ENCODE measurements at places on chromosomes 2 and 18.

DNA sequence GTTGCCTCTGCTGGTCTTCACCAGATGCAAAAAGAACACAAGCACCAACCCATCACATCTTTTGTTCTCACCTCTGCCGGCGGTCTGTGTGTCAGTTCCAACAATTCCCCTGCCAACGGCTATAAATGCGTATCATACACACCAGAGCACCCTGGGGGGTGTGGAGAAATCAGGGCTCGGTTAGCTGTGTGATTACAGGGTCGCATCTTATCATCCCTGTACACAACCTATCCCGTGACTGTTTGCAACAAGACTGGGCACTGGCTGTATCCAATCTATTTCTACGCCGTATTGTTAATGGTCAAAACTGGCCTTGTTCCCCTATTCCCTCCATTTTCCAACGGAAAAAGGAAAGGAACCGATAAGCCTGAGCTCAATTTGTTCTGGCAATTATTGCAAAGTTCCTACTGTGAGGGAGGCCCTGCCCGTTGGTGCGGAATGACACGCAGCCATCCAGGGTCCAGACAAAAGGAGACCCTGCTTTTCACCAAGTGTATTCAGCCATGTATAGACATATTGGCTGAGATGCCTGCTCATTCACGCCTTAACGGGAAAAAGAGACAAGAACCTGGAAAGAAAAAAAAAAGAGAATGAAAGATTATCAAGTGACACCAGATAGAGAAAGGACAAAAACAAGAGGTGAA, 136.9 kb downstream of the CDH20 start:
- no peak for DNase-seq

- no peak for DNase-seq
Measured at GRCh38 chr18:75212751-75213090, 2.1 kb downstream of the TSHZ1 start.

- no peak for DNase-seq
Measured at GRCh38 chr2:102755284-102755683, 6.5 kb upstream of the TMEM182 start.

DNA sequence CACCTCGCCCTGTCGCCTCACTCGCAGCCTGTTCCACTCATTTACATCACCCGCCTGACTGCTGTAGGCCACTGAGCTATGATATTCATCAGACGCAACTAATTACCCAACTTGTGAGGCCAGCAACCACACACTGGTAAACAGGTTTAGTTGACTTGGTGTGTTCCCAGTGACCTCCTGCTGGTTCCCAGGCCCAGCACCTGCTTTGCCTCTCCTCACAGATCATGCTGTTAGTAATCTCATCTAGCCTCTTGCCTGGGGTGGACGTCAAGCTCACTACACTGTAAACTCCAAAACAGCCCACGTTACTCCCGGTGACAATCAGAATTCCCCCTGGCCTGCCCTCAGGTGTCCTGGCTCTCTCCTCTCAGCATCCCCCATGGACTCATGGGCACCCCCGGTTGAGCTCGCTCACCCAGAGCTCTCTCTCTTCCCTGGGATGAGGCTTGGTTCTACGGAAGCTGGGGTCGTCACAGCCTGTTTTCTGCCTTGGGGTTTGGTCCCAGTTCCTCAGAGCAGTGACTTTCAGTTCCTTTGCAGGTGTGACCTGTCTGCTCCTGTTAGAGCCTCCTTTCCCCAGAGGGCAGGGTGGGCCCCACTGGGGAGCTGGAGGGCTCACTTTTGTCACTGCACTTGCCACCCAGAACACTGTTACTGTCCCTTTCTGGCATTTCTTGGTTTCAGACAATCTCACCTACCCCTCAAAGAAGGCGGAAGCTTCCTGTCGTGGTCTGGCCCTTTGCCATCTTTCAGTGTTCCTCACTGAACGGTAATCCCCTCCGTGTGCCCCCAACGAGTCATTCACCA, 40.3 kb downstream of the INPP5D start:
- peak; percentile 37 for DNase-seq

GRCh38 chr2:127360242-127360641, 27.5 kb downstream of the MAP3K2 start:
- no peak for DNase-seq

DNA sequence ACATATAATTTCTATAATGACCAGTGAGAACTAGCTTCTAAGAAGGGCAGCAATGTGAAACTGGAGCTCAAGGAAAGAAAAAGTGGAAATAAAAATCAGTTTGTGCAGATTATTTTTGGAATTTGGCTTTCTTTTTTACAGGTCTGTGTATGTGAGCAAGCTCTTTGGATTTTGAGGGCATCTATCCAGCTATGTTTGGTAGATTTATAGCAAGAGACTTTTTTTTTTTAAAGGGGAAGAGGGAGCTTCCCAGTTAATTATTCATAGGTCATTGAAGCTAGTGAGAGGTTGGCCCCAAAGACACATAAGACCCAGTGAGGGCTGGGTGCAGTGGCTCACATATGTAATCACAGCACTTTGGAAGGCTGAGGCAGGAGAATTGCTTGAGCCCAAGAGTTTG, 24.0 kb upstream of the COLEC12 start:
- DNase-seq: no peak

DNA sequence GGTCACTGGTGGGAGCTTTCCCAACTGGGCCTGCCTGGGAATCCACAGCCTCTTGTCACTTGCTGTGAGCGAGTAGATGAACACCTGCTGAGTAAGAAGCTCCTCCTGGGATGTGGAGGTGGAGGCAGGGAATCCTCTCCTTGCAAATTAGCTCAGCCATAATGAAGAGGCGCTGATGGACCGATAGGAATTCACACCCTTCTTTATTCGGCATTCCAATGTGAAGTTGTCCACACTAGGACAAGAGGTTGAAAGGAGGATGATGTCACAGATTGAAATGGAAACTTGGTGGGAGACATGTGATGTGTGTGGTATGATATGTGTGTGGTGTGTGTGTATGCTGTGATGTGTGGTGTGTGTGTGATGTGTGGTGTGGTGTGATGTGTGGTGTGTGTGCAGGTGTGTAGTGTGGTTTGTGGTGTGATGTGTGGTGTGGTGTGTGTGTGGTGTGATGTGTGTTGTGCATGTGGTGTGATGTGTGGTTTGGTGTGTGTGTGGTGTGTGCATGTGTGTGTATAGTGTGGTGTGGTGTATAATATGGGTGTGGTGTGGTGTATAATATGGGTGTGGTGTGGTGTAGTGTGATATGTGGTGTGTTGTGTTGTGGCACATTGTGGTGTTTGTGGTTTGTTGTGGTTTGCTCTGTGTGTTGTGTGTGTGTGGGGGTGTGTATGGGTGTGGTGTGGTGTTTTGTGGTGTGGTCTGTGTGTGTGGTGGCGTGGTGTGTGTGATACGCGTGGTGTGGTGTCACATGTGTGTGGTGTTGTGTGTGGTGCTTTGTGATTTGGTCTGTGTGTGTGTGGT, 216.4 kb downstream of the BCL2 start:
- DNase-seq: no peak

GRCh38 chr2:239040152-239040761, 192.4 kb downstream of the TWIST2 start:
- no peak for DNase-seq

GRCh38 chr18:22840606-22841144, 92.5 kb upstream of the RBBP8 start:
- no peak for DNase-seq

DNA sequence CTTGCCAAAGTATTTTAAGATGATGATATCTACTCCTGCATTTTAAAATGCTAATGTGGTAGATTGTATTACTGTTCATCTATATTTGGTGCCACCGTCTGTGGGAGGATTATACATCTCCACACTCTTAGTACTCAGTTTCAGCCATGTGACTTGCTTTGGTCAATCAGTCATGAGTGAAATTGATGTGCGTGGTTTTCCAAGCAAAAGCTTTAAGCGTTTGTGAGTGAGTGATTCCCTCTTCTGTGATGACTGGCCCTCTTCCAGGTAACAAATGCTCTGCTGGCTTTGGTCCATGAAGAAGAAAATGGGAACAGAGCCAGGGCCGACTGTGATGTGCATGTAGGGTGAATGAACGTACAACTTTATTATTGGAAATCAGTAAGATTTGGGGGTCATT, 330.4 kb downstream of the LPIN1 start:
- DNase-seq: no peak

- no peak for DNase-seq
Measured at GRCh38 chr18:26448714-26449159, 99.6 kb downstream of the KCTD1 start.

DNA sequence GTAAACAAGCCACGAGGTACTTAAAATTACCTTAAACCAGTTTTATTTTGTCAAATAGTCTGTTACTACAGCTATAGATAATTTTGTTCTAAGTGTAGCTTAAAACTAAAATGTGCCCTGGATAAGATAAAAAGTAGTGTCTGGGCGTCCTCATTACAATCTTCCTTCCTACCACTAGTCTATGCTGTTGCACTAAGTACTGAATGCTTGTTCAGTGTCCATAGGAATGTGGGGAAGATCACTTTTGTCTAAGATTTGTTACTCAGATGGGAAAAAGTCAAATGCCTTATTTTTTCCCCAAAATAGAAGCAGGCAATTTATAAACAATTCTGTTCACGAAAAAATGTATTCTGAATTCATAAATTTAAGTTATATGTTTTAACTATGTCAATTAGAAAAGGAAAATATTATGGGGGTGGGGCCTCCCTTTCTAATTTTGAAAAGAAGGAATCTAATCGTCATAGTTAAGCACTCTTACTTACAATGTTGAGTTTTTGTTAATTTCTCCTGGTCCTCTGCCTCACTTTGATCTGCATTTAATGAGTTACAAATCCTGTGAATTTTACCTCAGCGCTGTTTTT, 140.4 kb upstream of the VRK2 start:
- peak; percentile 75 for DNase-seq

GRCh38 chr2:45778720-45779171, 127.3 kb downstream of the PRKCE start:
- peak; percentile 93 for DNase-seq

GRCh38 chr18:43875511-43875910, 598.2 kb upstream of the SYT4 start:
- DNase-seq: no peak

DNA sequence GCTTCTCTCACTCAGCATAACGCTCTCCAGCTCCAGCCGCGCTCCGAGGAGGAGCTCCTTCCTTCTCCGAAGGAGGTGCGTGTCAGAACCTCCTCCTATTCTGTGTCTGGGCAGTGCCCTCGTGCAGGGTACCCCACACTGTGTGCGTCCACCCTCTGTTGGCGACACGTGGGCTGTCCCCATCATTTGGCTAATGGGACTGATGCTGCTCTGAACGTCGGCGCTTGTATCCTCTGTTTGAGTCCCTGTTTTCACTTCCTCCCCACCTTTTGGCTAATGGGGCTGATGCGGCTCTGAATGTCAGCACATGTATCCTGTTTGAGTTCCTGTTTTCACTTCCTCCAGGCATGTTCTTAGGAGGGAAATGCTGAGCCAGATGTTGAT, 22.2 kb downstream of the KCNG2 start:
- DNase-seq: peak; percentile 75

GRCh38 chr2:185347445-185347844, 391.2 kb upstream of the FSIP2 start:
- no peak for DNase-seq

DNA sequence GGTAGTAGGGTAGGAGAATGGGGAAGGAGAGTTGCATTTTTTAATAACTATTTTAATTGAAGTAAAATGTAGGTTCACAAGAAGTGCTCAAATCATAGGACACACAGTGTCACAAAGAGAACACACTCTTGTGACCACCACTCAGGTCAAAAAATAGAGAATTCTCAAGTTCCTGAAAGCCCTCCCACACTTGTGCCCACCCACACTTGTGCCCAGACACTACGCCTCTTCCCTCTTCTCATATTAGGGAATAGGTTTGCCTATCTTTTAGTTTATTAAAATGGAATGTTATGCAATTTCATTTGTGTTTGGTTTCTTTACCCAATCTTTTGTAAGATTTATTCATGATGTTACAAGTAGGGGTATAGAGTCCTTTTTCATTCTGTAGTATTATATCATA, 67.2 kb downstream of the UGGT1 start:
- DNase-seq: peak; percentile 47

DNA sequence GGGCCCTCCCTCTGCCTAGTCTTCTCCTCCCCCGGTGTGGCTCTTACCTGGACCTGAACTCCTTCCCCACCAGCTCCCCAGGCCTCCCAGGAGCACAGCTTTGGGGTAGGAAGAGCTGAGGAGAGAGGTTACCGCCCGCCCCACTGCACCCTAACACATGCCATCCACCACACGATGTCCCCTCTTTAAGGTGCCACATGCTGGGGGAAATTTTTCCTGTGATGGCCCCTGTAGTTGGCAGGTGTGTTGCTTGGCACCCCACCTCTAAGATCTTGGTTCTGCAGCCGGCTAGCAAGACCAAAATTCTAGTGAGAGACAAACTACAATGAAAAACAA, 6.9 kb upstream of the TEX261 start:
- DNase-seq: no peak

DNA sequence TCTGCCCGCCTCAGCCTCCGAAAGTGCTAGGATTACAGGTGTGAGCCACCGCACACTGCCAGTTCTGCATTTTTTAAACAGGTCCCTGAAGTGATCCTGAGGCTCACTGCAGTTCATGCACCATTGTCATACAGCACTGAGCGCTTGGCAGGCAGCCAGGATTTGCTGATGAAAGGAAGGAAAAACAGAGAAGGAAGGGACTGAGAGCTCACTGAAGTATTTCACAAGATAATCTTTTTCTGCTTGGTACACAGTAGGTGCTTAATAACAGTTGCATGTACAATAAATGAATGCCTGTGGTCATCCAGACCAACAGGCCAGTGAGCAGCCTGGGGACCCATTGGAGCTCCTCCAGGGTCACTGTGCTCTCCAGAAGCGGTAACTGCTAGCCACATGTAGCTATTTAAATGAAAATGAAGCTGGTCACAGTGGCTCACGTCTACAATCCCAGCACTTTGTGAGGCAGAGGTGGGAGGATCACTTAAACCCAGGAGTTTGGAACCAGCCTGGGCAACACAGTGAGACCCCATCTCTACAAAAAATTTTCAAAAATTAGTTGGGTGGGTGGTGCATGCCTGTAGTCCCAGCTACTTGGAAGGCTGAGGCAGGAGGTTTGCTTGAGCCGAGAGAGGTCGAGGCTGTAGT, 33.1 kb upstream of the SMAD7 start:
- DNase-seq: peak; percentile 35

DNA sequence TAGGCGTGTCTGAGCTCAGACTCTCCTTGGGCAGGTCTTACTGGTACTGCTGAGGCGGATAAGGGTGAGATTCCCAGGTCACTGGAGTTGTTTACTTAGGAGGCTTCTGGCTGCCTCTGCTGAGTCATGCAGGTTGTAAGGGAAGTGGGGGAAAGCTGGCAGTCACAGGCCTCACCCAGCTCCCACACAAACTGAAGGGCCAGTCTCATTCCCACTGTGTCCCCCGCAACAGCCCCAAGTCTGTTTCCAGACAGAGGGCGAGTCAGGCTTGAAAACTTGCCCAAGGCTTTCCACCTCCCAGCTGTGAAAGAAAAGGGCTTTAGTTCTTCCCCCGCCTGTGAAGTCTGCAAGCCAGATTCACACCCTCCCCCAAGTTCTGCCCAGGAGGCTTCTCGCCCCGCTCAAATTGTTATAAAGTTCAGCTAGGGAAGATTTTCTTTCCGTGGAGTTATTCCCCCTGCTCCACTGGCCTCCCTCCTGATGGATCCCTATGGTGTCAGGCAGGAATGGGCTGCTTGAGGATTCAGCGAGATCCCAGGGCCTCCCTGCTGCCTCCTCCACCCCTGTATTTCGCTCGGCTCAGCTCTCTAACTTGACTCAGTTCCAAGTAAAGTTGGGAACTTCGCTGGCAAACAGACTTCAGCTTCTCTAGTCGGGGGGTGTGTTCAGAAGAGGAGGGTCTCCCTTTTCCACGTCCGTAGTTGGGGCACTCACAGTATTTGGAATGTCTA, 248.6 kb downstream of the NR4A2 start:
- DNase-seq: no peak

- no peak for DNase-seq
Measured at GRCh38 chr2:50397992-50398765, 633.8 kb downstream of the NRXN1 start.

Measured in suppressor macrophage treated with lipopolysaccharide for 1 hour (primary cell).